ENCODE measurements at places on chromosomes 1 and 21.

- no peak for DNase-seq
These were observed 423.5 kb downstream of the CAMTA1 start for GRCh38 chr1:7208647-7209180.

- DNase-seq: no peak
These were observed 139.2 kb upstream of the KLHDC7A start for GRCh38 chr1:18341291-18342069.

DNA sequence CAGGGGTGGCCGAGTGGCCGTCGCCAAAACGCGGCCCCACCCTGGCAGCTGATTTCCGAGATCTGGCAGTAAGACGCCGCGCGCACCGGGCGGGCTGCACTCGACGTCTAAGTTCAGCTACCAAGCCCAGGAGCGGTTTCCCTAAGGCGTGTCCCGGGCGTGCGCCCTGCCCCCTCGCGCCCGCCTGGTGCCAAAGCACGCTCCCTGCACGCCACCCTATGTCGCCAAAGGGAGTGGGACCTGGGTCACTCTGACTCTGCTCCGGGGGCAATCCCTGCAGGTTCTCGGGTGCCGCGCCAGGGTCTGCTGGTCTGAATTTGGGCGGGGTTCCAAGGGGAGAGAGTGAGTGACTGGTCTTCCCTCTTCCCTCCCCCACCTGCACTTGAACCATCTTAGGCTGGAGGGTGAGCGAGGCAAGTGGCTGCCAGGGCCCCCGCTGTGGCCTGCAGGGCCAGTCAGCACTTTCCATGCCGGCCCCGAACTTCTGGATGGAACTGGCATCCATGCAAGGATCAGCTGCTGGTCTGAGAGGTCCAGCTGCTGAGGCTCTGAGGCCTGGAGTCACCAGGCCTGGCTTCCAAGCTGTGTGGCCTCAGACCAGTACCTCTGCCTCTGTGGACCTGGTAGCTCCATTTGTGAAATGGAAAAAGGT is at the start of gene LRRC38:
TSS of gene LRRC38 (minus strand) at position 109 of the 652 bp plus-strand sequence. CDS start 410 bp downstream, outside the sequence.
- DNase-seq: no peak

DNA sequence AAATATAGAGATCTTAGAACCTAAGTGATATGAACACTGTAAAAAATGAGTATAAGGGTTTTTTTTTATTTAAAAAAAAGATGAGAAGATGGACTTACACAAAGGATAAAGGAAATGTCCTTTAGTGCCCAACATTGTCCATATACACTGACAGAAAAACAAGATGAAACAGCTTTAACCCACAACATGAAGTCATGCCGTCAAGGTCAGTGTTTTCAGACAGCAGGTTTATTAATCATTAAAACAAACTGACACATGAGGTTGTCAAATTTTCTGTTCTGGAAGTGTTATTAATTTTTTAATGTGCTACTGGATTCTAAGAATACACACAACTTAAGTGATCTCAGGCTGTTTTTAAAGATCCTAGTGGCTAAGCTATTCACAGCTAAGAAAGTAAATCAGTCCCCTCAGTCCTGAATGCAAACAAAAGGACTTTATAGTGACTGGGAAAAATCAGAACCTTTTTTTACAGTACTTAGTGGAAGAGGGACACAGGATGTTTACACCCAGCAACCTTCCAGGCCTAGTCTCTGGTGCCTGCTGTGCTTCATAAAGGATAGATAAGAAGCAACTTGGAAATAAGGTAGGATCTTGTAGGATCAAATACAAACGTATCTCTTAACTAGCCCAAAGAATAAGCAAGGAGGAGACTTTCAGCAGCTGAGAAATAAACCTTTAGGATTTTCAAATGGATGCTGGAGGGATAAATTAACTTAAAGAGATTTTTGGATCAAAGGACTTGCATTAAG is 21.9 kb upstream of the PKN2 start:
- DNase-seq: no peak

DNA sequence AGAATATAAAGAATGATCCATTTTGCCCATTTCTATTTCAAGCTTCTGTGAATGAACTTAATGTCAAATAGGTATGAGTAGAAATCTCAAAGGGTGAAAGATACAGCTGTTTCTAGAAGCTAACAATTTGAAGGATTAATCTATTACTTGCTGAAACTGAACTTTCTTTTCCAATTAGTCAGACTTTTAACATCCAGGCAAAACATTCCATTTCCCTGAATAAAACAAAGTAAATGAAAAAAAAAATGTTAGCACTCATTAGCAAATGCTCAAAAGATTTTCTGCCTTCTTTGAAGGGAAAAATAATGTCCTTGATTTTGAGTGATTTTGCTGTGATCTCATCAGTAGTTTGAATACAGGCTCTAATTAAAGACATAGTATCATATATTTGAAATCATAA is 447.6 kb upstream of the PRMT6 start:
- DNase-seq: no peak

Measured in inflammatory macrophage treated with lipopolysaccharide for 1 hour (primary cell).